ENCODE measurements at places on chromosomes 6 and 20.
A peak's percentile ranks its signal among the peaks of the same experiment; 100 is the strongest.

- DNase-seq, result no peak
Observed at GRCh38 chr20:31644701-31645100, 7.0 kb downstream of the COX4I2 start.

DNA sequence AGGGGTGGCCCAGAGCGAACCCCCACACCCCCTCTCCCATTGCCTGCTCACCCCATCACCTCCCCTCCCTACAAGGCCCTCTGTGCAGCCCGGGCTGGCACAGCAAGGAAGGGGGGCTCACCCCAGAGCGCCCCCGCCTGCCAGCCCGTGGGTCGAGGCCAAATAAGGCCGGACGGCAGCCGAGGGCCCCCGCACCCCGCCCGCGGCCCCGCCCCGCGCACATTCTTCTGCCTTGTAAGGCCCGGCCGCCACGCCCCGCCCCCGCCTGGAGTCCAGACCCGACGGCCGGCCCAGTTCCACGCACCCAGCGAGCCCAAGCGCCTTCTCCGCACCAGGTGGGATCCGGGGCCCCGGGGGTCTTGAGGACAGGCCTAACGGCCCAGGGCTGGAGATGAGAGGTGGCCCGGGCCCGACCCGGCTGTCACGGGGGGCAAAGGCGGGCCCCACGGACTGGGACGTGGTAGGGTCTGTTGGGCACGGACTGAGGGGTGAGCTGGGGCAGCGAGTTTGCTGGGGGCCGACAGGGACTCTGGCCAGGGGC, at the start of gene MYL9:
MYL9 (plus strand) TSS at position 293 of the 541 bp plus-strand sequence. CDS start 3,366 bp downstream, outside the sequence.
- no peak for DNase-seq

- DNase-seq, result peak; percentile 13
Observed at GRCh38 chr6:14454473-14454775, 336.9 kb downstream of the CD83 start.

GRCh38 chr6:88513920-88514319, 347.8 kb upstream of the CNR1 start:
- no peak for DNase-seq

GRCh38 chr6:133945158-133945557, 7.9 kb upstream of the TBPL1 start:
- DNase-seq, result no peak

DNA sequence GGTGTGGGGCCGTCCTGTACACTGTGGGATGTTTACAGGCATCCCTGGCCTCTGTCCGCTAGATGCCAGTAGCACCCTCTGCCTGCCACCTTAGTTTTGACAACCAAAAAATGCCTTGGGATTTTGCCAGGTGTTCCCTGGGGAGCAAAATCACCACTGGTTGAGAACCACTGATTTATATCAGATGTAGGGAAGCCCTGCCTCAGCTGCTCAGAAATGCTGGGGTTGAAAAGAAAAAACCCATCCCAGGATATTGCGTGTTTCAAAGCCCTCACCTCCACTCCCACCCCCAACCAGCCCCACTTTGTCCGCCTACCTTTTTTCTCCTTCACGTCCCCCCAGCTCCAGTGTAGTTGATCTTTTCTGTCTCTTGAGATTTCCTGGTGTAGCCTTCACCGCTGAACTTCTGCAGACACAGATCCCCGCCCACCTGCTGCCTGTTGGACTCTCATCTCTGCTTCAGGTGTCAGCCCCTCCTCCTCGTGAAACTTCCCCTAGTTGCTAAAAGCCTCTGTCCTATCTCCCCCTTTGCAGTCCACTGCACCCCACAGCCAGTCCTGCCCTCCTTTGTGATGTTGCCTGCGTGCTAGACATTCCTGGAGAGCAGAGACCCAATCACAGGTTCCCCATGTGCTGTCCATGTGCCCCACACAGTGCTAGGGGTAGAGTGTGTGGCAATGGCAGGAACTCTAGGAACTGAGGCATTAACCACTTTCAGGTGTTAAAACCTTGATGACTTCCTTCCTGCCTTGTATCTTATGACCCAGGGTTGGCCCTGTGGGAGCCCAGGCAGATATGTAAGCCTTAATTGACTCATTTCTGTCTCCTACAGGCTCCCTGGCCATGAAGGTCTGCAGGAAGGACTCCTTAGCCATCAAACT, 98.9 kb downstream of the TBC1D7 start:
- no peak for DNase-seq

DNA sequence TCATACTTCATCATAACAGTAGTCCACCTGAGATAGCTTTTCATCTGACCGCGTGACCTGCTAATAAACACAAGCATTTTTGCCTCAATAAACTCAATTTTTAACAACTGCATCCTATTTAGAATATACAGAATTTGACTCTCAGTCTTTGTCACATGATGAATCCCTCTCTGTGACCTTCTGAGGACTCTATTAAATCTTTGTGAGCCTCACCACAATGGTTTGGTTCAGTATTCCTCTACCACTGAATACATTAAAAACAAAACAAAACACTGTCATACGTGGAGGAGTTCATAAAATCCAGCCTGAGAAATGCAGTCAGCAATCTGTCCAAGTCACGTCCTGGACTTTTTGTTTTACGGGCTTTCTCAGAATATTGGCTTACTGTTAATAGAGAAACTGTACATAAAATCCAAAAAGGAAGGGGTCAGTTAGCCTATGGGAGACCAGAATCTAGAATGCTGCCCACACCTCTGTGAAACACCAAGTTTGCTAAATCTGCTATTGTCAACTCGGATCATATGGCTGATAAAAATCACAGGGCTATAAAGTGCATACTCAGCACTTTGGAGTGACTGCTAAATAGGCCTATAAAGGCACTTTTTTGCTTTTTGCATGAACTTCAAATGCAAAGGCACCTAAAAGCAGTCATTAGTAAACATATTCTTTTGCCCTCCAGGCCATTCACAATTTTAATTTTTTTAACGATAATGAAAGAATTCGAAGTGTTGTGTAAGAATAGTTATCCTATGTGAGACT, 190.3 kb upstream of the HDDC2 start:
- no peak for DNase-seq

DNA sequence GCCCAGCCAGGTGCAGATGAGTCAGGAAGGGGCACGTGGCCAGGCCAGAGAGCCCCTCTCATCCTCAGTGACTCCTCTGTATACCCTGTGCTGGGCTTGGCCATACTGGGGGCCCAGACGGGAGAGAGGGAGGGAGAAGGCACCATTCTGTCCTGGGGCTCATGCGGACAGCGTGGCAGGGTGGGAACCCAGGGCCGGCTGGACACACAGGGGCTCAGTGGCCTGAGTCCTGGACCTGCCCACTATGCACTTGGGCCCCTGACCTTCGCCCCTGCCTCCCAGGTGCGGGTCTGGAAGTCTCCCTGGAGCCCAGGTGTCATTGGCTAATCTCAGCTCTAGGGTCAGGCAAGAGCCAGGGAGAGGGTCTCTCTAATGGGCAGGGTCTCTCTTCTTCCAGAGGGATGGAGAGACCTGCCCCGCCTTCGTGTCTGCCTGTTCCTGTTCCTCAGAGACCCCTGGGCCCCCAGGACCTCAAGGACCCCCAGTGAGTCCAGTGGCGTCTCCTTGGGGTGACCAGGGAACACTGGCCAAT, 27.7 kb downstream of the COL20A1 start:
- no peak for DNase-seq

GRCh38 chr6:33809594-33809993, 5.8 kb upstream of the MLN start:
- DNase-seq, result no peak

- DNase-seq, result no peak
Observed at GRCh38 chr20:39899881-39900280, 789.2 kb downstream of the MAFB start.

- DNase-seq, result no peak
Observed at GRCh38 chr6:155125906-155126305, 130.8 kb downstream of the TIAM2 start.

DNA sequence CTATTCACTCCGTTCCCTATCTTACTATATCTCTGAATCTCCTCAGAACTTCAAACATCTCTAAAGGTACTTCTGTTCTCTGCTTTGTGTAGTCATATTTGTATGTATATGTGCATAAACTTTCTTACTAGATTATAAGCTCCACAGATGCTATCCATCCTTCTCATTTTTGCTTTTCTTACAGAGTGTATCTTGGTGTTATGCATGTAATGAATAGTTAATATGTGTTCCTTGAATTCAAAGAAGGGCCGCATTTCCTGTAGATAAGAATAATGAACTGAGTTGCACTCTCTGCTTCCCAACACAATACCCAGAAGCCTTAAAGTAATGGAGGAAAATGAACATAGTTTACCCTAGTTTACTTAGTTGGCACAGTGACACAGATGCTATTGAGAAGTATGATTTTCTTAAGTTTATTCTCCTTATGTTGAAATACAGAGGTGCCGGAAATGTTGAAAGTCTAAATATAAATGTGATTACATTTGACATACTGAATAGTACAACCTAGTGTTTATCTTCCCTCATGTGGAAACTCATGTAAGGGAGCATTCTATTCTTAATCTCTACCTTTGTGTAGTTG, 6.0 kb downstream of the NUS1 start:
- no peak for DNase-seq

Measured in activated CD4-positive, alpha-beta T cell treated with anti-CD3 and anti-CD28 coated beads, Interleukin-2, amount 50 U/mL, for 1 hour (primary cell).